ENCODE measurements at places on chromosomes 2 and 18.

- DNase-seq, result no peak
Observed at GRCh38 chr2:138536302-138536701, 34.7 kb downstream of the SPOPL start.

GRCh38 chr2:167424803-167425755, 536.8 kb downstream of the XIRP2 start:
- no peak for DNase-seq

DNA sequence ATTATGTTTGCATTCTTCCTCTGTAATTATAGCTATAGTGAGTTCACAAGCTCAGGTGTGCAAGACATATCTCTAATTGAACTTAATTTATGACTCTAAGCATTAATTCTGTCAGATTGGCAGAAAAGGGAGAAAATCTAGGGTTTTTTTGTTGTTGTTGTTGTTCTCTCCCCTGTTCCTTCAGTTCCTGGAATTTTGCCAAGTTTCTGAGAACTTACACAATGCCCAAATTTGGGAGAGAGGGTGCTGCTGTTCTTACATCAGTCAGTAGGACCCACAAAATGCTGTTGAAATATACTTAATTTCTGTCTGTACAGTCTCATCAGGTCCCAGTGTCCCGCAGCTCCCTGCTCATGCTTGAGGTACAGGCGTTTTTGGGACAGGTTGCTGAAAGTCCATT, 221.8 kb upstream of the RBMS1 start:
- DNase-seq, result no peak

DNA sequence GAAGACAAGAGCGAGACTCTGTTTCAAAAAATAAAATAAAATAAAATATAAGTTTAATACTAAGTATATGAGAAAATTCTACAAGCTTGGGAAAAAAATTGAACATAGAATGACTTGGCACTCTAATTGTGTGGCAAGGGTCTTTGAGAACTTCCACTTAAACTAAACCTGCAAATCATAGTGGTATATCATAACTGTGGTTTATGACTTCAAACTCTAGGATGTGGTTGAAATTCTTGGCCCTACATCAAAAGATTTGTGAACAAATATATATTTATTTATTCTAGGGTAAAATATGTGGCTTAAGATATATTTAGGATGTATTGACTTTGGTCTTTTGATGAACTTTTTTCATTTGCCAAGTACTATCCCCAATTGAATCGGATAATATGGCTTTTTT, 3.1 kb upstream of the FAM171B start:
- no peak for DNase-seq

DNA sequence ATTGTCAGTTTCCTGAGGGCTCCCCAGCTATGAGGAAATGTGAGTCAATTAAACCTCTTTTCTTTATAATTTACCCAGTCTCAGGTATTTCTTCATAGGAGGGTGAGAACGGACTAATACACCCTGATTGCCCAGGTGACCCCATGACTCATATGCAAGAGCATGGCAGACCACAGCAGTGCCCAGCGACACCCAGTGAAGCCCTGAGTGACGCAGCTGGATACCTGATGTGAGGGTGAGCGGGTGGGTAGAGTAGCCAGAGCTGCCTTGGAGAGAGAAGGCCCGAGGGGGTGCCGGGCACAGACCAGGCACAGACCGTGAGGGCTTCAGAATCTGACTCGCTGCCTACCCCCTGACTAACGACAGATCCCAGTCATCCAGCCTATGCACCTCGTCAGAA, 15.4 kb downstream of the ALPG start:
- no peak for DNase-seq

DNA sequence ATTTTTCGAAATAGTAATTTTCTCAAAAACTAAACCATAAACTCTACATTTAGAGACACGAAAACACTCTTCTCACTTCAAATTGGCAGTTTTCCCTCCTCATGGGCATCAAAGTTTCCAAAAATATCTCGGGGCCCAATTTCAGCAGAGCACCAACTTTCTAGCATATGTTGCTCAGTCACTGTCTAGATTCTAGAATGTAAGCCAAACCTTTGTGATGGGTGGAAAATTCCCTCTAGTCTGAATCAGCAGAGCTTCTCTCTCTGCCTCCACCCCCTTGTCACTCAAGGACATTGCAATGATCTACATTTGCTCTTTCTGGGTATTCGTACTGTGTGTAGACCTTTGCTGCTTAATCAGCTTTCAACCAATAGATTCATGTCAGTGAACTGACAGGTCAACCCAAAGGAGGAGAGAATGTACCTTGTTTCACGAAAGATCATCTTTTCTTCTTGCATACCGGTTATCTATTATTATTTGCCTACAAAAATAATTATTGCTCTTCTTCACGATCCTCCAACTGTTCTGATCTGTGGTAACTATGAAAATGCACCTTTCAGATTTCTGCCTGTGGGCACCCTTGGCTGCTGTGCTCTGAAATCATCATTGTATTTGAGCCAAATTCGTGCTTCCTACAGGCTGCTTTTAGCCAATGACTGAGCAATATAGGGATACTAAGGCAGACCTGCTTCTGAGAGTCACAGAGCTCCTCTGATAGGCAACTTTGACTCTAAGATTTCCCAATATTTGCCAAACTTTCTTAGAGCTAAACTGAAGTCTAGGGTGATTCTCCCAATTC, 38.7 kb upstream of the GLS start:
- DNase-seq, result no peak

- no peak for DNase-seq
Observed at GRCh38 chr18:55869556-55870501, 281.8 kb upstream of the TCF4 start.

DNA sequence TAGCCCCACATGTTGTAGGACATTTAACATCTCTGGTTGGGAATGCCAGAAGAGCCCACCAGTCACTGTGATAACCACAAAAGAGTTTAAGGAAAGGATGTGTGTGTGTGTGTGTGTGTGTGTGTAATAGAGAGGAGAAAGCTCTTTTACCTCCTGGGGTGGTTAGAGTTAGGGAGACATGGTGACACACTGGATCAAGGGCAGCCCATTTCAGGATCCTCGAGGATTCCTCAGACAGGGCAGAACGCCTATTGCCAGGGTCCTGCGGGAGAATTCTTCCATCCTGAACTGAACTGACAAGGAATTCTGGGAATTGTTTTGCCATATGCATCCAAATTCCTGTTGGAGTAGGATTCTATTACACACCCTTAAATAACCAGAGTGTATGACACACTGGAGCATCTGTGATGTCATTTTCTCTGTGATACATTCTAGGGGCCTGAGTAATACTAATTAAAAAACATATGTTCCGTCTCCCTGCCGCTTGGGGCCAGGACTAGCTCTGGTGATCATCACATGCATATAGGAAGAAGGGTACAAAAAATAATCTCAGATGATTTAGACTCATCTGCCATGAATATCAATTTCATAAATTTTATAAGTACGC, 156.4 kb upstream of the MMADHC start:
- DNase-seq, result no peak

DNA sequence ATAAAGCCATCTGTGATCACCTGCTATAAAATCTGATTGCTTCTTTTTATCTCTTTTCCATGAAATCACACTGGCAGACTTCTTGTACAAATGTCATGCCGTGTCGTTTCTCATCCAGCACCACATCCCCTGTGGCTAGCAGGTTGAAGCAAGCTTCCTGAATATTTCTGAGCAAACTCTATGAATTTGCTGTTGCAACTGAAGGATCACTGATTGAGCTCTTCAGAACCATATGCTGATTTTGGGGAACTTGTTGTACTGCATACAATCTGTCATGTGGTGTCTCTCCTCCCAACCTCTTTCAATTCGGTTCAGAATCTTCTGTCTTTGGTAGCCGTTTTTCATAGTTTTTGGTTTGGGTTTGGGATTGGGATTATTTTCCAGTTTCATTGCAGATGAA, 57.7 kb upstream of the RBMS1 start:
- no peak for DNase-seq

GRCh38 chr2:226893216-226893615, 57.4 kb downstream of the RHBDD1 start:
- DNase-seq, result no peak

- no peak for DNase-seq
Observed at GRCh38 chr2:221323513-221323912, 248.6 kb downstream of the EPHA4 start.

DNA sequence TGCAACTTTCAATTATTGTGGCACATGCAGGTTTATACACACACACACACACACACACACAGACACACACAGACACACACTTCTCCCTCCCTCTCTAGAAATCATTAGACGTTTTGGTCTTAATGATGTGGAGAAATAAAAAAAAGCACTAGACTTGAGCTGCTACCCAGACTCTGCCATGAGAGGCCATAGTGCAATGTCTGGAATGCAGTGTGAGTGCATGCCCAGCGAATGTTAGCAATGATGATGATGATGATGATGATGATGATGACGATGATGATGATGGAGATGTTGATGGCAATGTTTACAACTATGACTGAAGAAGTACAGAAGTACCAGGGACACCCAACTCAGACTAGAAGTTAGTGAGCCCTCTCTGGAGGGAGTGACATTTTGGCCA, 23.8 kb upstream of the KLHL29 start:
- no peak for DNase-seq

DNA sequence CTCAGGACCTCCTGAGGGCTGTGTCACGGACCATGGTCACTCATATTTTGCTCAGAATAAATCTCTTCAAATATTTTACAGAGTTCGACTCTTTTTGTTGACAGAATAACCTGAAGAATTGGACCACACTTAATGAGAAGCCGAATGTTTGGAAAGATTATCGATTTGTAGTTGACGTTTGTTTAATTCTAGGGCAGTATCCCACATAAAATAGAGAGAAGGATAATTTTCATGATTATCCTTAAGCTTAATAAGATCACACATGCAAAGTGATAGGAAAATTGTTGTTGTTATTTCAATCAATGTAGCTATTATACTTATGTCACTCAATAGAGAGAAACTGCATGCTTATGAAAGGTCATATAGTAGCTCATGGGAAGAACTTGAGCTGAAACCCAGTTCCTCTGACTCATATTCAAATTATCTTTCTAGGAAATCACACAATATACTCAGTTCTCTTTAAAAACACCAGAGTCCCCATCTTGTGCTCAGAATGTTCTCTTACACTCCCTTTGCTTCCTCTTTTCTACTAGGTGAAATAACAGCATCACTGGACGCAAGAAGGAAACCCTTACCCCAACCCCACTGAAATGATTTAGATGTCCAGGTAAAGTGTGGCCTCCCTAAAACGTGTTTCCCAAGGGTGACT, 982.1 kb downstream of the TSN start:
- no peak for DNase-seq

- DNase-seq, result no peak
Observed at GRCh38 chr2:47654790-47655562, 128.0 kb upstream of the MSH6 start.

GRCh38 chr2:237998530-237998929, 31.7 kb downstream of the UBE2F start:
- DNase-seq, result no peak

- no peak for DNase-seq
Observed at GRCh38 chr2:218168016-218168415, 1.3 kb upstream of the CXCR1 start.

- DNase-seq, result no peak
Observed at GRCh38 chr2:45669032-45669486, 17.6 kb downstream of the PRKCE start.

GRCh38 chr2:40315683-40316082, 136.2 kb downstream of the SLC8A1 start:
- no peak for DNase-seq

DNA sequence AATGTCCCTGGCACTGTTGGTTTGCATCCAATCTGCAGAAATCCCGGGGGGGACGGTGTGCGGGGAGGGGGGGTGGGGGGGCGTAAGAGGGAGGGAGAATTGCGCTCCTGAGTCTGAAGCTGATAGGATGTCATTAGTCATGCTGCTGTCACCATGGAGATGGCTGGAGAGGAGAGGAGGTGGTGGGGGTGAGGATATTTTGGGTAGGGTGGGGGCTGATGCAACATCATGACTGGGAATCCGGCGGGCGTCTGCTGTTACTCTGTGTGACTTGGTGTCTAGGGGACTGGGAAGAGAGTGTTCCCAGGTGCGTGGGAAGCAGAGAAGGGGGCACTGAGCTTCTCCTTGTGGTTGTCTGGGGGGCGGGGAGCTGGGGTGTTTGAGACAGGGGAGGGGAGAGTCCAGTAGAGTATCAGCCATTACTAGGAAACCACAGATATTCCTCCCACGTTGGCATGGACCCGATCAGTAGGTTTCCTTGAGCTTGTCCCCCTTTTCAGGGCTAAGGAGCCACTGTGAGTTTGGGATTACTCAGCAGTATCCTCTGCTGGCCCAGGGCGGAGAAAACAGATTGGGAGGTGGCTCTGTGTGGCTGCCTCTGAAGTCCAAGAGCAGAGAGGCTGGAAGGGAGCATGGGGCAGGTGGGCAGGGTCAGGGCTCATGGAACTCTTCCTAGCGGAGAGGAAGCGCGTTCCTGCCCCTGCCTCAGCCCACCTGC, 18.9 kb downstream of the TET3 start:
- no peak for DNase-seq

Data from activated naive CD8-positive, alpha-beta T cell treated with anti-CD3 and anti-CD28 coated beads, Interleukin-2, amount 10 ng/mL, durations not matched to agents 7 days and 5 days (primary cell).